ENCODE measurements at places on chromosomes 16 and 17.

GRCh38 chr17:10266296-10266876, 68.0 kb upstream of the GAS7 start:
- no peak for DNase-seq

DNA sequence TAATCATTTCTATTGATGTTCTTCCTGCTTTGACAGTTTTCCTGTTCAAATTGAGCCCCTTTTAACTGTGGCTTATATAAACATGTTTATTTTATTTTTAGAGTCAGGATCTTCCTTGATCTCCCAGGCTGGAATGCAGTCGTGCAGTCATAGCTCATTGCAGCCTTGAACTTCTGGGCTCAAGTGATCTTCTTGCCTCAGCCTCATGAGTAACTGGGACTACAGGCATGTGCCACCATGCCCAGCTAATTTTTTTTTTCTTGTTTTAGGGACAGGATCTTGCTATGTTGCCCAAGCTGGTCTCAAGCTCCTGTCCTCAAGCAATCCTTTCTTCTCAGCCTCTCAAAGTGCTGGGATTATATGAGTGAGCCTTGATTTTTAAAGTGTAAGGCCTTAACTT, 14.7 kb downstream of the PHKB start:
- DNase-seq, result no peak

DNA sequence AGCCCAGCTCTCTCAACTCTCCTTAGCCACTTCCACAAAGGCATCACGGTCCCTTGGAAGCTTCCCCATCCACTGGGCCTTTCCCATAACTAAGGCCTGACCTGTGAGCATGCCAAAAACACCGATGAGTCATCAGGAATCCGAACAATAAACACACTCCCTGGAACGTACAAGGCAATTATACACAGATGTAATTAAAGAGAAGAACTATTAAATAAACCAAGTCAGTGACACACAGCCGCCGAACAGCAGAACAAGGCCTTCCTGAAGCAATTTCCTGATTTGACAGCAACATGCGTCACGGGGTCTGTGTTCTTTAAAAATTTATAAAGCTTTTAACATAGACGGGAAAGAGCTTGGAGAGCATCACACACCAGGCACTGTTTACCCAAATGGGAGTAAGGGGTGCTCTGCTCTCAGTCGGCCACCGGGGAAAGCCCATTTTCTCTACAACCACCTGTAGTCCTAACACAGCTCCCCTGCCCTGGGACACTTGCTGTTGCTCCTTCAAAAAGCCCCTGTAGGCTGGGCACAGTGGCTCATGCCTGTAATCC, 29.4 kb downstream of the COG7 start:
- no peak for DNase-seq

- DNase-seq, result no peak
These were observed 367.0 kb downstream of the FOXL1 start for GRCh38 chr16:86945166-86945900.

GRCh38 chr16:88453217-88453531, at the start of gene ZFPM1:
TSS of gene ZFPM1 (plus strand) at chr16:88453280. CDS start at chr16:88453639, 359 bp downstream.
- DNase-seq, result no peak

DNA sequence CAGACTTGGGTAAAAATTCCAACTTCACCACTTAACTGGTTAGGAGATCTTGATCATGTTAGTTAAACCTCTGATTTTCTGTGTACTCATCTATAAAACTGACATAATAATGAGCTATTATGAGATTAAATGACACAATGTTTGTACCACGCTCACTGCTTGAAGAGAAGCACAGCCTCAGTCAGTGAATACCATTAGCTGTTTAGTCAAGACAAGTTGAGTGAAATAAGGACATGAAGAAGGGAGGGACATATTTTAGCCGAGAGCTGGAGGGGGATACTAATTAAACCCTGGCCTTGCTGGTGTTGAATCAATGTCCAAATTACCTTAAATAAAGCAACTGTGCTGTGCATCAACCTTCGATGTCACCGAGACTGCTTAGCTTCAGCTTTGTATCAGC, 105.1 kb upstream of the TOX3 start:
- no peak for DNase-seq

GRCh38 chr16:49466881-49467280, 93.3 kb downstream of the C16orf78 start:
- no peak for DNase-seq

DNA sequence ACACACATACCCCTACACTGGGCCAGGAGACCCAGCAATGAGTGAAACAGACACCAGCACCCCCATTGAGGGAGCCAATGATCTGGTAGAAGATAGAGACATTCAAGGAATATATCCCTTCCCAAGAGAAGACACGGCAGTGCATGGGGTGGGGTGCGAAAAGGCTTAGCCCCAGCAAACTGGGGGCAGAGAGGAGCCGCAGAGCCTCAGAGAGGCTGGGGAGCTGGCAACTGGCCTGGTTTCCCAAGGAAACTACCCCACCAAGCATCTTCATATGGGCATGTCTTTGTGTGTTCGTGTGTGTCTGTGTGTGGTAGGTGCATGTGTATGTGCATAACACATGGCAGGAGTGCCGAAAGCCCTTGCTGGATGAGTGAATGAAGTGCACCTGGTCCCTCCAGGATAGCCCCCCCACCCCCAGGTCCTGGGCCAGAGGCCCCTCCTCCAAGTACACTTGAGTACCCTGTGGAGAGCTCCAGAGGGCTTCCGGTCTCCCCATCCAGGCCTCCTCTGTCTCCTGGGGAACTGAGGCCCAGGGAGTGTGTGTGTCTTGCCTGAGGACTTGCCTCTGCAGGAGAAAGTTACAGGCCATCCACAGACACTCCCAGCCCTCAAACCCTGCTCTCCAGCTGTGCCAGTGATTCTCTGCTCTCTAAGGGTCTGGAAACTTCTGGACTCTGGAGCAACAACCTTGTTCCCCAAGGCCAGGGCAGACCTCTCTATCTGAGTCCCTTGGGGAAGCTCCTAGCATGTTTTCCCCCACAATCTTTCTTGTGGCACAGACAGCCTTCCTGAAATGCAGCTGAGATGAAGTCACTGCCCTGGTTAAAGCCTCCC, 15.9 kb downstream of the TBX2 start:
- DNase-seq, result no peak

DNA sequence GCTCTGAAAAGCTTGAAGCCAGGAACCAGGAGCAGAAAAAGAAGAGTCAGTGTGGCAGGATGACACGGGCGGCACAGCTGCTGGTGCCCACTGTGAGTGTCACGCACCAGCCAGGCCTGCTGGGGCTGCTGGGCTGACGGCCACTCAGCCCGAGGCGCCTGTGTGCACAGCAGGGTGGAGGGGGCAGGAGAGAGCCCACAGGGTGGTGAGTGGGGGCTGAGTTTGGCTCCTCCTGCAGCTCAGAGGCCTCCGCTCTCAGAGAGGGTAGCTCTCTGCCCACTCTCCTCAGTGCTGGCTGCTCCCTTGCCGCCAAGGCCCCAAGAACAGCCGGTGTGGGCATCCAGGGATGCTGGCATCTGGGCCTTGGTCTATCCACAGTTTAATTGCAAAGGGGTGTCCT, 59.6 kb downstream of the GSG1L start:
- no peak for DNase-seq

DNA sequence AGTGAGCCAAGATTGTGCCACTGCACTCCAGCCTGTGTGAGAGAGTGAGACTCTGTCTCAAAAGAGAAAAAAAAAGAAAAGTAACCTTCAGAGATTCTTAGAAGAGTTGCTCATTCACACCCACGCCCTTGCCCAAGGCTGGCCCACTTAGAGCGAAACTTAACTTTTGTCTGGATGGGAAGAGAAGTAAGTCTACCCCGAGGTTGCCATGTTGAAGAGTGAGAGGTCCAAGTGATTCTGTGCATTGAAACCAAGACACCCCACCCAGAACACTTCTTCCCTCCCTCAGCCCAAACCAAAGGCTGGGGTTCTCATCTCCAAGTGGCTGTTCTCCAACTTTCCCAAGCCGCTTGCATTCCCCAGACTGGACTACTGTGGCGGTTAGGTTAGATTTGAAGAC, 2.4 kb upstream of the CISD3 start:
- DNase-seq, result no peak

DNA sequence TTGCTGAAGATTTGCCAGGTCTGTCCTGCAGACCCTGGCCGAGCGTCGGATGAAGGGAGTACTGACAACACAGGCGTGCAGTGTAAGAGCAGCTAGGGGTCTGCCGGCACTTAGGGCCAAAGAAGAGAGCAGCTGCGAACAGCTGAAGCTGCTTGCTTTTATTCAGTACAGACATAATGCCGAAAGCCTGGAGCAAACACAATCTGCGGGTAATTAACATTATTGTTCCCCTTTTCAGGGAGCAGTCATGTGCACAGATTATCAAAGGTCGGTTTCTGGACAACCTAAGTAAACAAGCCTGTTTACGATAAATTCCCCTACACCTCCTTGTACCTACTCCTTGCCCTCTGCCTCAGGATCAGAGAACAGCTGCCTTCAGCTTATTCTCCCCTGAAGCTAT, 12.0 kb upstream of the KRT23 start:
- no peak for DNase-seq

DNA sequence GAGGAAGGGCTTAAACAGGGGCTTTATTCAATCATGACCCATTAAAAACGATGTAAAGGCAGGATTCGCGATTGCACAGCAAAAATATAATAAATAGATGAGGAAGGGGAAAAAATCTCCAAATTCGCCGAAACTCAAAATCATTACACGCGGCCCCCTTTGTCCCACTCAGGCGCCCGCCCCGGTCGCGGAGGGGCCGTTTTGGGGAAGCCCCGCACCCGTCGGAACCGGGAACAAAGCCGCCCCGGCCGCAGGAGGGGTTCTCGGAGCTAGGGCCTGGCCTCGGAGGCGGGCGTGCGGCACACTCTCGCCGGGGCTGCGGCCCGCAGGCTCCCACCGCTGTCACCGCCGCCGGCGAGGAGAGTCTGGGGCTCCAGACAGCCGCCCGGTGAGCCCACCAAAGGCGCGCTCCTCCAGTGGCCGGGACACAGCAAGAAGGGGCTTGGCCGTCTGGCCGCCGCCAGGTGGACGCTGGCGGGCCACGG, 521 bp downstream of the C16orf87 start:
- peak; percentile 70 for DNase-seq

GRCh38 chr16:80263848-80264694, 276.7 kb upstream of the DYNLRB2 start:
- no peak for DNase-seq

DNA sequence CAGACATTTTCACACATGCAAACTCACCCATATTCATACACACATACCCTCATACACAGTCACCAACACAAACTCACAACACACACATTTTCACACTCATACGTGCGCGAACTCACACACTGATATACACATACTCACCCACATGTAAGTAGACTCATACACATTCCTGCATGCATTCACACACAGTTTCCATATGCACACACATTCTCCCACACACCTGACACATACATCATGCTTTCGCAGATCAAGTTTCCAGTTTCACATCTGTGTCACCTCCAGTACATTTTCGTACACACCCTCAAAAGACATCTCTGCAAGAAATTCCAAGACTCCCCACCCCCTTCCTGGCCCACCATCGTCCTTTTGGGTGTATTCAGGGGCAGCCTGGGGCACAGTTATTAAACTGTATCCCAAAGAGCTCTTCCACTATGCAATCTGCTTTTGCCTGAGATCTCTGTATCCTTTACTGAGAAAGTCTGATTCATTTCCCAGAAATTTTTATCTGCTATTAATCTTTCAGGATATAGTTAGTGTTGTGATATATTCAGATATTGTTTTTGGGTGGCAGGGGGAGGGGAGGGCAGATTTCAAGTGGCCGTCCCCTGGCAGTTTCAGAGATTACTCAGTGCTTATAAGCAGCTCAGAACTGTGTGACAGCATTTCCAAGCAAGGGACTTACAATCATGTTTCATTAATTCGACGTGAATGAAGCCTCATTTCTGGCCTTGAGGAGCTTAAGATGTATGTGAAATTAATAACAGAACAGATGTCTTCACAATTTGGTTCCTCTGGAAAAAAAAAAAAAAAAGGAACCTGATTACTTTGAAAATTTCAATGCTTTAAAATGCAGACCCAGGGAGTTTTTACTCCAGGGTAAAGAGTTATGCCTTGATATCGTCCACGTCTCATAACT, 35.3 kb upstream of the MMP2 start:
- DNase-seq, result no peak

DNA sequence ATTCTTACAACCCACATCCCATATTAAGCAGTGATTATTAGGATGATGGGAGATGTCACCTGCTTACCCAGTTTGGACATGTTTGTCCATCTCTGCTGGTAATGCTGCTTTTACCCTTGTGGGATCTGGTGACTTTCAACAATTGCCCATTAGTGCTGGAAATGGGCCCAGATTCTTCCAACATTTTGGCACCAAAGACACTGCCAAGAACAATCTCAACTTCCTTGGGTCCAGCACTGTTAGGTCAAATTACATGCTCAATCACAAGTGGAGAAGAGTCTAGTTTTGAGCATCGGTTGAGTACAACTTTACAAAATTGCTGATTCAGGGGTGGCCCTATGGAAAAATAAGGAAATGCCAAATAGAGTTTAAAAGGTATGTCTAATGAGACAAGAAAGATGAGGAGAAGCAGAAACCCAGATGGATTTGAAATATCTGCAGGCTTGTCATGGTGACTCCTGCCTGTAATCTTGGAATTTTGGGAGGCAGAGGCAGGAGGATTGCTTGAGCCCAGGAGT, 13.0 kb upstream of the ZFP3 start:
- no peak for DNase-seq

- DNase-seq, result no peak
These were observed 101.4 kb downstream of the CACNG3 start for GRCh38 chr16:24357511-24357910.

GRCh38 chr16:8920645-8921346, 38.6 kb downstream of the LITAFD start:
- no peak for DNase-seq

GRCh38 chr17:30232015-30232823, 3.3 kb downstream of the SLC6A4 start:
- no peak for DNase-seq

GRCh38 chr17:2435181-2435741, 34.4 kb upstream of the MNT start:
- peak; percentile 45 for DNase-seq

DNA sequence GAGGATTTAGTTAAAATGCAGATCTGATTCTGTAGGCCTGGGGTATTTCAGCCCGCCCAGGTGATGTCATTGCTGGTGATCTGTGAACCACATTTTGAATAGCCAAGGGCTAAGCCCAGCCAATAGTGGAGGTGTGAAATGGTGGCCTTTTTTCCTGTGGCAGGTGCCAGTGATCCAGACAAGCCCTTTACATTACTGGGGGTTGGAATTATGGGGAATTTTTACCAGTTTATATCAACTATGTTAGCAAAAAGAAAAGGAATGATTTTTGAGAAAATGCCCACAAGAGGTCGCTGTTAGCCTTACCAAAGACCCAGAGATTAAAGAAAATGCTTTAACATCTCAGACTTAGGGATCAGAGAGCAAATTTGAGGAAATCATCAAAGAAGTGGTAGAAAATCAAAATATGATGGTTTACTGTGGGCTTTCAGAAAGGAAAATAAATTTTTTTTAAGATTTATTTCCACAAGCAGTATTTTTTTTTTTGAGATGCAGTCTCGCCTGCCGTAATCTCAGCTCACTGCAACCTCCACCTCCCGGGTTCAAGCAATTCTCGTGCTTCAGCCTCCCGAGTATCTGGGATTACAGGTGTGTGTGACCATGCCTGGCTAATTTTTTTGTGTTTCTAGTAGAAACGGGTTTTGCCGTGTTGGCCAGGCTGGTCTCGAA, 3.9 kb downstream of the VPS35L start:
- DNase-seq, result peak; percentile 65

- no peak for DNase-seq
These were observed 9.3 kb upstream of the WBP2 start for GRCh38 chr17:75864448-75864871.

- DNase-seq, result no peak
These were observed 31.5 kb downstream of the ANKFY1 start for GRCh38 chr17:4232168-4232813.
